ENCODE measurements at places on chromosomes 2 and 18.

DNA sequence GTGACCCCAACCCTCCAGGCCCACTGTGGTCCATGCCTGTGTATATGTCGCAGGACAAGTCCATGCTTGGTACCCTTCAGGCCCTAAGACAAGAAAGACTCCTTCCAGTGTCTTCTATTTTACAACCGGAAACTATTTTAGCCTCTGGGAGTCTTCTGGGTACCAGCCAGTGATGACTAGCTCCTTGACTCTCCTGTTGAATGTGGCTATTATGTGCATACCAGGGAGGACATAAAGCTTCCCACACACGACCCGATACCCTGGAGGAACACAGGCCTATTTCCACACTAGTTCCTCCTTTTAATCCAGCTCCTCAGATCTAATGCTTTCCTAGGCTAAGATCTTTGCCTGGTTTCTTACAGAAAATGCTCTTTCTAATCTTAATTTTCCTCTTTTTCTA is 178.1 kb downstream of the NCKAP5 start:
- no peak for DNase-seq

DNA sequence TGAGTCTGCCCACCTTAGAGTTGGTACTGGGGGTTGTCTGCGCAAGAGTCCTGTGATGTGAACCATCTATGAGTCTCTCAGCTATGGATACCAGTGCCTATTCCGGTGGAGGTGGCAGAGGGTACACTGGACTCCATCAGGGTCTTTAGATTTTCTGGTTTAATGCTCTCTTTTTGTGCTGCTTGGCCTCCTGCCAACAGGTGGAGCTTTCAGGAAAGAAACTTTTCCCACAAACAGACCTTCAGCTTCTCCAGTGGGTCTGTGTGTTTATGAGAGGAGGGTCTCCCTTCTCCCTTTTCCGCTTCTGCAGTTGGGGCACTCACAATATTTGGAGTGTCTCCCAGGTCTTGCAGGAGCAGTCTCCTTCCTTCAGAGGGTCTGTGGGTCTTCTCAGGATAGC is 1721.9 kb upstream of the SLC39A10 start:
- DNase-seq = no peak

GRCh38 chr2:11534746-11535484 is 1.1 kb downstream of the GREB1 start:
- DNase-seq = no peak

GRCh38 chr2:107728586-107728985 is 98.1 kb upstream of the RGPD4 start:
- no peak for DNase-seq

- DNase-seq = no peak
Measured at GRCh38 chr2:24435391-24436316, 55.4 kb upstream of the NCOA1 start.

- no peak for DNase-seq
Measured at GRCh38 chr2:211358504-211358903, 802.1 kb downstream of the CPS1 start.

DNA sequence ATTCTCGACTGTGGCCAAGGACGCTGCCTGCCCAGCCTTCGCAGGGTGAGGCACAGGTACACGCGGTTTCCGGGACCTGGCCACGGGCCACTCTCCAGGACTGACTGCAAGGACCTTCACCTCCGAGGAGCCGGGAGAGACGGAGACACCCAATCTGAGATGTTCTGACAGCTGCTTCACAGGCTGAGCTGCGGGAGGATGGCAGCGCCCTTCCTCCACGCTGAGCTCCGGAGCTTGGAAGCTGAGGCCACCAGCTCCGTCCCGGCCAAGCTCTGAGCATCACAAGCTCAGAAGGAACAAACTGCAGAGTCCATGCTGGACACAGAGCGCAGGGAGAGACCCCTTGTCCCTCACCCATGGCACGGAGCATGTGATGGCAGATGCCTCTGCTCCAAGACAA is 71.1 kb upstream of the CTDP1 start:
- no peak for DNase-seq

GRCh38 chr2:181178823-181179412 is 198.5 kb downstream of the UBE2E3 start:
- DNase-seq = no peak

- DNase-seq = no peak
Measured at GRCh38 chr18:57015451-57015850, 131.4 kb upstream of the BOD1L2 start.
